ENCODE measurements at places on chromosomes 7 and 10.
A peak's percentile ranks its signal among the peaks of the same experiment; 100 is the strongest.

GRCh38 chr7:100864263-100864845 lies 2.8 kb upstream of the TRIP6 start:
- DNase-seq = no peak

DNA sequence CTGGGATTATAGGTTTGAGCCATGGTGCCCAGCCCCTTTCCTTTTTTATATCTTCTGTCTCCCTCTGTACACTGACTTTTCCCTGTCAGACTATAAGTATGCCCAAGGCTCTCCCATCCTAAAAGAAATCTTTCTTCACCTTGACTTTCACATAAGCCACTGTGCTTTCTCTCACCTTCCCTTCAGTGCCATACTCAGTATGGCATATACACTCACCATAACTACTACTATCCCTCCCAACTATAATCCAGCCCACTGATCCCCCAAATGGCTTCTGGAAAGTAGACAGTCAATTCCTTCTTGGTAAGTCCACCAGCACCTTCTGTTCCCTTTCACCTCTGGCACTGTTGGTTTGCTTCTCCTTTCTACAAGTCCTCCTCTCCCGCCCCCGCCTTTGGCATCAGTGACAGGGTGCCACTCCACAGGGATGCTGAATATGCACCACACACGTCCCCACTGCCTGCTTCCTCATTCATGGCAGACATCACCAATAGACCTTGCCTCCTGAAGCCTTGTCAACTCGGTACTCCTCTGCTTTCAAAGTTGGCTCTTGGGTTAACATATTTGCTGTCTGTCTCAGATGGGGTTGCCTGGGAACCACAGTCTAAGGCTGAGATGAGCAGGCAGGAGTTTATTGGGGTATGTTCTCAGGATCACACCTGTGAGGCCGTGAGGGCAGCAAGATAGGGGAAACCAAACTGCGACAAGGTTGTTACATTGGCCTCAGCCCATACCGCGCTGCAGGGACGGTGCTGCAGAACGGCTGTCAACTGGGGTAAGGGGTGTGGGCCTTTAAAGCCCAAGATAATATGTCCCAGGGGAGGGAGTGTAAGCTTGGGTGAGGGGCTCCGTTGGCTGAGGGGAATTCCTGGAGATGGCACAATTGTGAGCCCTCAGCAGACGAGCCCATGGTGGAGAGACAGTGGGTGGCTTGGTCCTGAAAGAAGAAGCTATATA lies 7.2 kb upstream of the PSAP start:
- no peak for DNase-seq

GRCh38 chr10:20492447-20492846 lies 404.7 kb downstream of the NEBL start:
- no peak for DNase-seq

DNA sequence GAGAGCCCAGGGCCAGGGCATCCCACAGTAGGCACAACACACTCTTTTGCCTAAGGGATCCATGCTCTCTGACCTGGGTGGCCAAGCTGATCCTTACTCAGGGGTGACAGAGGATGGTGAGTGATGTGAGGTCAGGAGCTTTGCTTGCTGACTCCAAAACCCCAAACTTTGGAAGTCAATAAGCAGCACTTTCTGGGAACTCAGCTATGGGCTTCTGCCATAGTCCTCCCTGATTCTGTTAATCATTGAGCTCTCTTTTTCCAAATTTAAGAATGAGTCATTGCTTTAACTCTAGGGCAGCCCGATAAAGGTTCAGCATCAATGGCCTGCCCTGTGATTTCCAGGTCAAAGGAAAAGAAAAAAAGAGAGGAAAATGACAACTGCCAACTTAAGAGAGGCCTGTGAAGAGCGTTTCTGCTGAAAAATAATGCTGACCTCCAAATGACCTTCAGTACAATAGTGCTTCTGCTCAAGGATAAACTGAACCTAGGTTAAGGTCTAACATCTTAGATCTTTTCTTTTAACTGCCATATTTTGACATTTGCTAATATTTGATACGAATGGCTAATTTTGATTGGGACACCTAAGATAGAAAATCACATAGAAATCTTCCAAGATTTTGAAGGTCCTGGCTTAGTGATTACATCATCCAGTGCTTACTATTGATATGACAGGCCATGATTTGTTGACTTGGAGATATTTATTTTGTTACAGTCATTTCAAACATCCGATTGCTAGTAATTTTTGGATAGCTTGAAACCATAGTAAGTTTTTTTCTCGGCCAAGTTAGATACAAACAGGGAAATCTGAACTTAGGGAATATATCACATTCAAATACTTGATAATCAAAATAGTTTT lies 20.8 kb upstream of the RELN start:
- no peak for DNase-seq

DNA sequence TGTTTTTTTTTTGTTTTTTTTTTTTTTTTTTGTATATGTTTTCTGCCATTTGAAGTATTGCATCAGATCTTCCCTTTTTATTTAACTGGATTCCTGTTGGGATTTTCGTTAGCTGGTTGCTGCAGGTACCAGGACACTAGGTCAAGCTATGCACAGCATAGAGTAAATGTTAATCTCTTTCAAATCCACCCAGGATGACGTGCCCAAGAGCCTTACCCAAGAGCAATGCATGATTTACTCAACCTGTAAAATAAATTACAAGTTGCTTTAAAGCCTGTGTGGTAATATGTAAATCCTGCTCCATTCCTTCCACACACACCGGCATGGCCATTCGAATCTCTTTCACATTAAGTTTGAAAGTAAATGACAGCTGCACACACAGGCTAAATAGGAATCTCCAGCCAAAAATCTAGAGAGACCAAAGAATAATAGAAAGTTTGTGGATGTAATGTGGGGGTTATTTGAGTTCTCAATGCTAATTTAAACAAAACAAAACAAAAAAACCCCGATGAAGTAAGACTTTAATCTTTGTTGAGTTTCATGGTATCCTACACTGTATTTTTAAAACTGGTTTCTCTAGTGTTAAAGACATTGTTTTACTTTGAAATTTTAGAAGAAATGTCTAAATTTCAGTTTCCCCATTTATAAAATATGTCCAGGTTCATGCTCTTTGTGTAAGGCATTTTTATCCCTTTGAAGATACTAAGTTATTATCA lies 167.9 kb downstream of the FRMD4A start:
- no peak for DNase-seq

GRCh38 chr7:80450621-80451308 lies 61.1 kb downstream of the GNAT3 start:
- DNase-seq = peak; percentile 11

DNA sequence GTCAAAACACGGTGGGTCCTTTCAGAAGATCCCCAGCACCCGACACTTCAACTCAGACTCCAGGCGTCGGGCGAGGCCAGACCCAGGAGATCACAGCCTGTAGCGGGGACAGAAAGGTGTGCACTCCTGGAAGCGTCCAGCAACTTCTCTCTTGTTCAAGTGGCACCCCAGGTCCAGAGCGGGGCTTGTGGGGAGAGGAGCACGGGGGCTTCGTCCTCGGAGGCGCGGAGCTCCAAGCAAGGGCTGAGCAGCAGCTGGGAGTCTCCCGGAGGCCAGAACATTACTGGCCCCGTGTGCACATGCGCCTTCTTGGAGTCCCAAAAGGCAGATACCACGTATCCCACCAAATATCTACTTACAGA lies 54.9 kb downstream of the ZRANB1 start:
- DNase-seq = no peak

- DNase-seq = no peak
These were observed 13.1 kb downstream of the LRRC4 start for GRCh38 chr7:128017862-128018845.

DNA sequence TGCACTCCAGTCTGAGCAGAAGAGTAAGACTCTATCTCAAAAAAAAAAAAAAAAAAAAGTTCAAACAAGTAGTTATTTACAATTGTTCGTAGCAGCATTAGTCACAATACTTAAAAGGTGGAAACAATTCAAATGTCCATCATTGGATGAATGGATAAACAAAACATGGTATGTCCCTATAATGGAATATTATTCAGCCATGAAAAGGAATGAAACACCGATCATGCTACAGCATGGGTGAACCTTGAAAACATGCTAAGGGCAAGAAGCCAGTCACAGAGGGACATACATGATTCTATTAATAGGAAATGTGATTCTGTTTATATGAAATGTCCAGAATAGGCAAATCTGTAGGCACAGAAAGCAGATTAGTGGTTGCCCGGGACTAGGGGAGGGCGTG lies 15.9 kb downstream of the DOCK1 start:
- no peak for DNase-seq

GRCh38 chr7:139582130-139582650 lies 58.7 kb downstream of the CLEC2L start:
- no peak for DNase-seq

DNA sequence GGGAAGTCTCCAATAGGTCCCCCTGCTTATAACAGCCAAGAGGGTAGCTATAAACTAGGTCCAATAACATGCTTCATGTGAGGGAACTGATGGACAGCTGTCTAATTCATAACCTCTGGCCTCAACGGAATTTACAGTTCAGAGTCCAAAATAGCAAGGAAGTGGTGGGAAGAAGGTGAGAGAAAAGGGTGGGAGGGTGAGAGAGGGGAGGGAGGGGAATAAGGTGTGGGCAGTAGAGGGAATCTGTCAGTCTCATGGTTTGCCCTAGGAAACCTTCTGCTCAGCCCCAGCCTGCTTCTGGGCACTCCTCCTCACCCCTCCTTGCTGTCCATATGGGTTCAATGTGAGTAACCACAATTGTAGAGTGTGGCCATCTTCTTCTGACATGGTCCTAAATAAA lies 133.4 kb upstream of the ADO start:
- DNase-seq = no peak
